ENCODE measurements at places on chromosomes 12 and 14.

DNA sequence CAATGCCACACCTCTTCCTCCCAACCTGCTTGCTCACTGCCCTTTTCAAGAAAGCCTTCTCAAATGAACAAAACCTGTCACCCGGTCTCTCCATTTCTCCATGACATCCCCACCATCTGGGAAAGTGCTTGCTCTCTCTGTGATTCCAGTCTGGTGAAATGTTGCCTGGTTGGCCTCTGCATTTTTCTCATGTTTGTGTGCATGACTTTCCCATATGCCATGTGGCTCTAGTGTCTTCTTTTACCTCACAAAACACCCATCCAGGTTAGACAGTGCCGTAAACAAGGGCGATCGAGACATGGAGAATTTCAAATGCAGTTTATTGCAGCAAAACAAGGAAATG lies 5.8 kb downstream of the KRT1 start:
- DNase-seq = no peak

GRCh38 chr12:101738920-101739665 lies at the start of gene SYCP3:
SYCP3 (minus strand) TSS chr12:101739462; CDS start chr12:101737935, 1,527 bp downstream.
- no peak for DNase-seq

- no peak for DNase-seq
Measured at GRCh38 chr12:92810370-92810769, 107.6 kb downstream of the PLEKHG7 start.

DNA sequence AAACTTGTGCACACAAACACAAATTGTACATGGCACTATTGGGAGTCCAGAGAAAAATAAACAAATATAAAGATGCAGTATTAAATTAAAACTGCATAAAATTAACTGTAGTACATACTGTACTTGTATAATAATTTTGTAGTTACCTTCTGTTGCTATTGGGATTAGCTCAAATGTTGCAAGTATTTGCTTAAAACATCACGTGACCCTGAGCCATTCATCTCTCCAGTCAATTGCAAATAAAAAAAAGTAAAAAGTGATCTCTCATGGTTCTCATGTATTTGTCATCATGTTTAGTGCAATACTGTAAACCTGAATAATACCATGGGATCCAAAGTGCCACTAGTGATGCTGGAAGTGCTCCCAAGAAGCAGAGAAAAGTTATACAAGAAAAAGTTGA lies 88.1 kb upstream of the NAV3 start:
- no peak for DNase-seq

DNA sequence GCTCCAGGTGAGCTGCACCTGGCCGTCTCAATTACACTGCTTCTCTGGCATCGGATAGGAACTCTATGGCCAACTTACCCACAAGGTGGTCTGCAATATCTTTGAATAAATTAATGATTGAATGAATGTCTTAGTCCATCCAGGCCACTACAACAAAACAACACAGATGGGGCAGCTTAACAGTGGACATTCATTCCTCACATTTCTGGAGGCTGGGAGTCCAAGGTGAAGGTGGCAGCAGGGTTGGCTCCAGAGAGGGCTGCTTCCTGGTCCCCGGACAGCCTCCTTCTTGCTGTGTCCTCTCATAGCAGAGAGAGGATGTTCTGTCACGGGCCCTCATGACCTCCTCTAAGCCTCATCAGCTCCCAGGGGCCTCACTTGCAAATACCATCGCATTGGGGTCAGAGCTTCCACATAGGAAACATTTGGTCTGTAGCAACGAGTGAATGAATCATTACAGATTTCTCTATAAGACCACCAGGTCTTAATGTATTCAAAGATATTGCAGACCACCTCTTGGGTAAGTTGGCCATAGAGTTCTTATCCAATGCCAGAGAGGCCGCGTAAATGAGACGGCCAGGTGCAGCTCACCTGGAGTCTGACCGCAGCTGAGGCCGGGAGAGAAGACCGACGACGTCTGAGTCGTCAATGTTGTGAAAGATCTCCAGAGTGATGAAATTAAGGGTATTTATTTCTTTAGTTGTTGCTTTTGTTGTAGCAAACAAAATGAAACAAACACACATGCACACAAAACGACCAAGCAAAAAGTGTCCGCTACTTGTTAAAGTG lies 182.7 kb upstream of the C14orf180 start:
- DNase-seq = no peak

- no peak for DNase-seq
Measured at GRCh38 chr12:123482876-123483275, 24.9 kb downstream of the SNRNP35 start.

DNA sequence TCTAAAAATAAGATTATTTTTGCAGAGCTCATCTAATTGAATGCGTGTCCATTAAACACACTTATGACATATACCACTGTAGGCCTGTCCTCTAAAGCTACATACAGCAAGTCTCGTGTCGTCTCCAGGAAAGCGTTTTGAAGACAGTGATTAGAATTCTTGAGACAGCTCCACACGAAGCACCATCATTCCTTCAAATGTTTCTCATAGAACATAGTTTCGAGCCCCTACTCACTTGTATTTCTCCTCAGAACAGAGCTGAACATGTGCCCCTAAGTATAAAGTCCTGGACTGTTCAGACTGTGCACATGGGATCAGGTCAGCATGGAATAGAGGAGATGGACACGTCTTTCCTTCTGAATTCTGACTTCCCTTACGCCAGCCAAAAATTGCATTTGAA lies 64.5 kb upstream of the HMGA2 start:
- no peak for DNase-seq

DNA sequence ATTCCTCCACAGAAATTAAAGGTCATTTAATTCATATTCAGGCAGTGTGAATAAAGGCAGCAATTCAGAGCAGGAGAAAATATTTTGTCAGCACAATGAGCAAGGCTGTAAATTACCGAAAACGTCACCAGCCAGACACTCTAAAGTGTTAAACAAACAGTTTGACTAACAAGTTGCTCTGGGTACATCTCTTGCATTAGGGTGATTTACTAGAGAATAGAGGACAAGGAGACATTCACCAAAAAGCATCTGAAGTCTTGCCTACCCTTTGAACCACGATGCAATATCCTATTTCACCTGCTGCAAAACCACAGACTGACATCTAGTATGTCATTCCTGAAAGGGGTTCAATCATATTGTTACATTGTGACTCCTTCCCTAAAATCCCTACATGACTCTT lies 27.1 kb upstream of the GPHB5 start:
- no peak for DNase-seq

- DNase-seq = no peak
Measured at GRCh38 chr12:55929306-55929791, 1.6 kb upstream of the DGKA start.

- DNase-seq = no peak
Measured at GRCh38 chr14:54450535-54450934, 9.4 kb upstream of the CNIH1 start.

DNA sequence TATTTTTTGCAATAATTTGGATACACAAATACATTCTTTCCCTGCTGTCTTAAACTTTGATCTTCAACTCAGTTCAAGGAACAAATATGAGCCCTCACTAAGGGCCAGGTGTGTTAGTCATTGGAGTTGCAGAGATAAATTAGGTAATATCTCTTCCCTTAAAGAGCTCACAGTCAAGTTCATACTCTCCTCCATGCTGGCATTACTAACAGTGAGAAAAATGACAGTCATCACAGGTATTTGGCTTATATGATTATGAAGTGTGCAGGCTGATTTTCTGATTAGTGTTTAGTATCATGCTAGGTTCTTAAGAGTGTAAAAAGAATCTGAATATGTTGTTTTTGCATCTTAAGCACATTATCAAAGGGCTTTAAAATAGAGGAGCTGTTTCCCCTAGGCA lies 594.7 kb downstream of the CCER1 start:
- DNase-seq = no peak

GRCh38 chr12:89777733-89778379 lies 69.2 kb upstream of the ATP2B1 start:
- no peak for DNase-seq

- no peak for DNase-seq
Measured at GRCh38 chr12:41407232-41407799, 219.2 kb downstream of the PDZRN4 start.

Data from hematopoietic multipotent progenitor cell treated with erythropoietin and hydrocortisone succinate and interleukin-3 and kit ligand, for 8 days (in vitro differentiated cells).